HuH-7 (cell line): ENCODE measurements at places on chromosomes 11 and 22.

DNA sequence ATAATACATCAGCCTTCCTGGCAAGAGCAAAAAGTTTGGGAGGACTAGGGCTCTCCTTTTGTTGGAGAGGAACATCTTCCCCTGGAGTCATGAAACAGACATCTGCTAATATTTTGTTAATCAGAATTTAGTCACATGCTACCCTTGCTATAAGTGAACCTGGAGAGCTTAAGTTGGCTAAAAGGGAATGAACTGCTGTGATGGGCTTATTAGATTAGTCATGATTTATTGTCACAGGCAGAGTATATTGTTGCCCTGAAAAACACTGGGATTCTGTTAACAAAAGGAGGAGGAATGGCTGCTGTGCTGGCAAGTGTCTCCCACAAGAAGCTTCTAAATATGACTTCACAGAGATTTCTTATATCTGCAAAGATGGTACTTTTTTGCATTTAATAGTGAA lies 16.0 kb downstream of the TCP11L1 start:
- DNase-seq, result no peak

DNA sequence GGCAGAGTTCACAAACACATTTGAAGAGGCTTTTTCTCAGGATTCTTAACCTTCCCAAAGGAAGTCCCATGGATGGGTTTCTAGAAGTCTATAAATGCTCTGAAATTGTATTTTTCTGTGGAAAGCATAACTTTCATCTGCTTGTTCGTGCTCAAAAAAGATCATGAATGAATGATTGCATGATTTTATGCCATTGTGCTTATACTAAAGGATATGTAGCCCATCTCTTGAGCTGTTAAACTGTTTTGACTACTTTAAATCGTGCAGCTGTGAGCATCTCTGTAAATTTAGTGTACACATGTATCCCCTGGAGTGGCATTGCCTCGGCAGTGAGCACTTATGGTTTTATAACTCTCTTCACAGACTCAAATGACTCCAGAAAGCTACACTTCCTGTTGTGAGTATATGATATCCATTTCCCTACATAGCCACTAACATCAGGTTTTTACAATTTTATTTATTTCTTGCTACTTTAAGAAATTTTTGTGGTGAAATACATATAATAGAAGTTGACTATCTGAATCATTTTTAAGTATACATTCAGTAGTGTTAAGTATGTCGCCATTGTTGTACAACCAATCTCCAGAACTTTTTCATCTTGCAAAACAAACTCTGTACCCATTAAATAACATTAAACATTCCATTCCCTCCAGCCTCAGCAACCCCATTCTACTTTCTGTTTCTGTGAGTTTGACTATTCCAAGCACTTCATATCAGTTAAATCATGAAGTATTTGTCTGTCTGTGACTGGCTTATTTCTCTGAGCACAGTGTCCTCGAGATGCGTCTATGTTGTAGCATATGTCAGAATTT lies 8.0 kb downstream of the NEAT1 start:
- DNase-seq, result no peak

- no peak for DNase-seq
These were observed 58.4 kb downstream of the THAP12 start for GRCh38 chr11:76322540-76322939.

GRCh38 chr11:66418168-66418985 lies 2.5 kb upstream of the NPAS4 start:
- peak; percentile 100 for DNase-seq

DNA sequence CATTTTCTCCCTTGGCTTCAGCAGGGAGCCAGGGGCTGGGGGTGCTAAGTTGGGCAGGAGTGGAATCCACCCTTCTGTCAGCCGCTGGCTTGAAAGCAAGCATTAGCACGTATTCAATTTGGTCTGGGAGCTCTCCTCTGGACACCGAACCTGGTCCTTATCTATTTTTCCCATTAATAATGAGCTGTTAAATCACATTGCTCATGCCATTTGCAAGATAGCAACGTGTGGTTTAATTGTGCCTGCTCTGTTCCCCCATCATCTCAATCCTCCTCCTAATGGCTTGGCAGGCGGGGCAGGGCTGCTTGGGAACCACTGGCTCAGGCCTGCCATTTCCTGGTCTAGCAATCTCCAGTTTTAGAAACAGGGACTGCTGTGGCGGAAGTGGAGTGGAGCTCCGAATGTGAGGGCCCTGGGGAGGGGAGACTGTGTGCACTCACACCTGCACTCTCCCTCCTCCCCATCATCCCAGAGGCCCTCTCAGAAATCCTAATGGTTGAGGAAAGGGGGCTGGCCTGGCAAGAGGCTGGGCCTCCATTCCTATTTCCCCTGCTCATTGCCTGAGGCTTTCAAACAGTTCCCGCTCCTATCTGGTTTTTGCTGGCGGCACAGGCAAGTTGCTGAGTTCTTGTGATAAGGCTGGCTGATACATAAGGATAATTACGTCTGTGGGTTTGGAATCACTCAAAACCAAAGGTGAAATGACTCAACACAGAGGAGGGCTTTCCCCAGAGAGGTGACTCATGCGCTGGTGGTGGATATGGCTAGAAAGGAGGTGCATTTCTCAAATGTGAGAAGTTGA lies 201.2 kb upstream of the E2F8 start:
- DNase-seq, result peak; percentile 9

- DNase-seq, result no peak
These were observed 951 bp upstream of the EHD1 start for GRCh38 chr11:64879244-64879900.

- DNase-seq, result peak; percentile 54
These were observed at the start of gene SCYL1 for GRCh38 chr11:65524741-65525545. SCYL1 (plus strand) TSS chr11:65525083; CDS start chr11:65525154, 71 bp downstream.

DNA sequence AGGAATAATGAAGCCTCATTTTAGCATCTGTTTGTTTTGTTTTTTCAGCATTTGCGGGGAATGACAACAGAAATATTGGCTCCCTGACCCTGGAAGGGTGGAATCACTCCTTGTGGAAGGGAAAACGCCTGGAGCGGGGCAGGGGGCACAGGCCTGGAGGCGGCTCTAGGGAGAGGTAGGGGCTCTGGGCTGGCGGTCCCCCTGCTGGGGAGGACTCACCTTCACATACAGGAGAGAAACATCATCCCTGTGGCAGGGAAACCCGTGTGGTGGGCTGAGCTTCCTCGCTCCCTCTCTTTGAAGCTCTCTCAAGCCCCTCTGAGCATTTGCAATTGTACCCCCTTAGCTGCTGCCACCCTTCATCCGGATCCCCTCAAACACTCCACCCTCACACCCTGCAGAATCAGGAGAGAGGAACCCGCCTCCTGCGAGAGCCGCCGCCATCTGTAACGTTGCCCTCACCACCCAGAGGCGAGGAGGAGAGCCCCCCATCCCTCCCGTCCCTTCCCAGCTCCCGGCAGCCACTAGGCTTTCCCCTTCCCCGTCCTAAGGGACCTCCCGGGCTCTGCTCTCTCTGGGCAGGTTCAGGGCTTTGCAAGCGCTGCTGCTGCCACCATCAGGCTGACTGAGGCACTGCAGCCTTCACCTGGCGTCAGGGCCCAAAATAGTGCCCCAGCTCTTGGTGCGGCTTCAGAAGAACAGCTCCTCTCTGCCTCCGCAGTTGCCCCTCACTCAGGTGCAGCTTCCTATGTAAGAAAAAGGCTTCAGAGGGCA lies 10.4 kb downstream of the KIRREL3 start:
- peak; percentile 80 for DNase-seq

- DNase-seq, result no peak
These were observed 44.6 kb downstream of the TRMU start for GRCh38 chr22:46380069-46380468.
